ENCODE measurements at places on chromosomes 6 and 20. TPM values are rescaled to one million over a fixed set of nuclear protein-coding genes. Genes with fewer than 3 reads are reported as not detected.

DNA sequence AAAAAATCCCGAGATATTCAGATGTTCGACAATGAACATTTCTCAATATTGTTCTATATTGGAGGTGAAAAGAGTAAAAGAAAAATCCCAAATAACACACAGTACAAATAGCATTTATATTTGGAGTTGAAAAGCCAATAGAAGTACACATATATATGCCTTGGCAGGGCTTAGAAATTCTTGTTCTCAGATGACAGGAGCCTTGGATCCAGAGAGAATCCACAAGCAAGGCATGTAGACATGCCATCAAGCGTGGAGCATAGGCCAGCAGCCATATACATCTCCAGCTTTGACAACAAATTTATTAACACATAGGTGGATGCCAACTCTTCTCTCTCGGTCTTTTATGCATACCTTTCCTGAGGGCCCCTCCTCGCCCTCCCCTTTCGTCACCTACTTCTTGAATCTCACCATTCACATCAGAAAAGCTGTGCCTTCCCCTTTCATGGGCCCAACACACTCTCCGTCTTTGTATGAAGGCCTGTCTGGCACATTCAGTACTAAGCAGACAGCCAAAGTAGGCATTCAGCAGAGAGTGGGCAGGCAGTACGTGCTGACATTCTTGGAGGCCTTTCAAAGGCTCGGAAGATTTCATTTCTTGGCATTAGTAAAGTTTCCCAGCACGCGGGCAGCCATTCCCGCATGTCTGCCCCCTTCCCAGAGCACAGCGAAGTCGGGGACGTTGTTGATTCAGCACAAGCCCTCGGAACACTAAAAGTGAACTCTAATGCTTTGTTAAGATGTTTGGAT is 18.2 kb downstream of the NEDD9 start:
- no peak for DNase-seq
- no peaks in the 10 kb centered on the region for H3K27me3 ChIP-seq
- H3K27ac ChIP-seq, result no peak overlapping the region
- no peak overlapping the region for H3K4me3 ChIP-seq
- H3K4me1 ChIP-seq, result no peaks in the 10 kb centered on the region

The C6orf118 gene
- not detected for total RNA-seq

The GRM1 gene
- not detected for total RNA-seq

DNA sequence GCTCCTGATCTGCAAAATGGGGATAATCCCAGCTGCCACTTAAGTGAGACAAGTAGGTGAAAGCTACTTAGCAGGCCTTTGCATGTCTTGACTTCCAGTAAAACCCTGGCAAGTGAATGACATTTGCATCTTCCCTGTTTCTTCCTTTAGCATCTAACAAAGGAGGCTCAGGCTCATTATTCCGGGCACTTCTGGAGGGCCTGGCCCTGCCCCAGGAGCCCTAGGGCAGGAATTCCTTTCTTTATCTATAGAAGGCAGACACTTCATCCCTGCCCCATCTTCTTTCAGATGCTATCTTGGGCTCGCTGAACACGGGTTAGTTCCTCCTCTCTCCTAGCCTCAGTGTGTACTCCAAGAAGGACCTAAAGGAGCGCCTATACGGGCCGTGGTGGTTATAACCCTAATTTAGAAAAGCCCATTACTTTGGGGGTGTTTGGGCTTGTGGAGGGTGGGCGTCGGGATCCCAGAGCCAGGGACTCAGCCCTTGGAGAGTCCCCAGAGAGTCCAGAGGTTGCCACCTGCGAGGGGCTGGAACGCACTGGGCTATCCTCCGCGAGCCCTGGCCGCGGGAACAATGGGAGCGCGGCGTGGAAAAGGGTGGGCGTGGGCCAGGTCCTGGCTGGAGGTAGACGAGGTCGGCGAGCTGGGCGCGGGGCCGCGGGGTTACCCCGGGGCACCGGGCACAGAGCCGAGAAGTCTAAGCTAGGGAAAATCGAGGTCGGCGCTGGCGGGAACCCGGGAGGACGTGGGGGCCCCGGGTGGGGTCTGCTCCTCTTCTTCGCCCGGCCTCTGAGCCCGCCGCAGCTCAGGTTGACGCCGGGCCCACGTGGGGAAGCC is 62.8 kb upstream of the EPB41L1 start:
- peaks cover 42% of the 10 kb centered on the region for H3K4me1 ChIP-seq
- H3K4me3 ChIP-seq, result peak overlapping the region; percentile 87
- peak overlapping the region; percentile 28 for H3K27ac ChIP-seq

DNA sequence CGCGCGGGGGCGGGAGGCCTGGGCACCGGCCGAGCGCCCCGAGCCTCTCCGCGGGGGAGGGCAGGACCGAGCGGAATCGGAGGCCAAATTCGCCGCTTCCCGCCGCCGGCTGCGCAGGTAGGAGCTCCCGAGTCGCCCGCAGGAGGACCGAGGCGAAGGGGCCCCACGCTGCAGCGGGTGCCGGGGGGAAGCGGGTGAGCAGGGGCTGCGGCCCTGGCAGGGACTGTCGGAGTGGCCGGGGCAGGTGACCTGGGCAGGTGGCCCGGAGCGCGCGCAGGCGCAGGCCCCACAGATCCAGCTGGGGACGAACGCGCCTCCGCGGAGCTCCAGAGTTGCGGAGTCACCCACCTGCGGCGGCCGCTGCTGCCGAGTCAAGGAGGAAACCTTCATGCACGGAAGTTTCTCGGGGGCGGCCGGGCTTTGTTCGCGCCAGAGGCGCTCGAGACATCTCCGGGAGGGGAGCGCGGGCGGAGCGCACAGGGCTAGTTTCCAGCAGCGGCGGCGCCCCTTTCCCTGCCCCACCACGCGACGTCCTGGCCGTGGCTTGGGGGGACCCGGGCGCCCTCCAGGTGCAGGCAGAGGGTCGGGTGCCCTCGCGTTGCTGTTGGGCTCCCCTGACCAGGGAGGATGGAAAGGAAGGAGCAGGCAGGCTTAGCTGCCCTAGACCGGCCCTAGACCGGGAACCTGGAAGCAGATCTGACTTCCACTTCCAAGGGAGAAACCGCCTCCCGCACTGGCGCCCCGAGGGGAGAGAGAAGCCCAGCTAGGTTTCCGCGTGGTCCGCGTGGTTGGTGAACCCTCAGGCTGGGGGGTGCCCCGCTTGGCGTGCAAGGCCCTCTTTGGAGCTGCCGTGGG is 590 bp downstream of the SLCO4A1 start:
- H3K36me3 ChIP-seq, result no peaks in the 10 kb centered on the region
- H3K27me3 ChIP-seq, result no peaks in the 10 kb centered on the region
- peak overlapping the region; percentile 80 for H3K4me3 ChIP-seq
- H3K27ac ChIP-seq, result peak overlapping the region; percentile 90

GRCh38 chr6:43667245-43668150 is 20.1 kb downstream of the MRPS18A start:
- H3K4me1 ChIP-seq, result peaks cover 49% of the 10 kb centered on the region
- no peak overlapping the region for H3K4me3 ChIP-seq
- DNase-seq, result peak; percentile 43
- peaks cover 14% of the 10 kb centered on the region for H3K36me3 ChIP-seq

GRCh38 chr20:54043076-54043967 is 27.1 kb downstream of the BCAS1 start:
- no peaks in the 10 kb centered on the region for H3K27me3 ChIP-seq
- no peaks in the 10 kb centered on the region for H3K36me3 ChIP-seq
- DNase-seq, result no peak
- H3K4me1 ChIP-seq, result no peaks in the 10 kb centered on the region
- H3K27ac ChIP-seq, result no peak overlapping the region

- H3K4me3 ChIP-seq, result no peak overlapping the region
- peaks cover 2% of the 10 kb centered on the region for H3K4me1 ChIP-seq
- no peaks in the 10 kb centered on the region for H3K36me3 ChIP-seq
- no peak for DNase-seq
- H3K27ac ChIP-seq, result no peak overlapping the region
- no peaks in the 10 kb centered on the region for H3K27me3 ChIP-seq
These were observed 196.1 kb upstream of the RUNX2 start for GRCh38 chr6:45132059-45132458.

The MEP1A gene
- total RNA-seq, result not detected

The CST2 gene
- not detected for total RNA-seq

The SRSF12 gene
- not detected for total RNA-seq

The RNF182 gene
- total RNA-seq, result 6.5 TPM

DNA sequence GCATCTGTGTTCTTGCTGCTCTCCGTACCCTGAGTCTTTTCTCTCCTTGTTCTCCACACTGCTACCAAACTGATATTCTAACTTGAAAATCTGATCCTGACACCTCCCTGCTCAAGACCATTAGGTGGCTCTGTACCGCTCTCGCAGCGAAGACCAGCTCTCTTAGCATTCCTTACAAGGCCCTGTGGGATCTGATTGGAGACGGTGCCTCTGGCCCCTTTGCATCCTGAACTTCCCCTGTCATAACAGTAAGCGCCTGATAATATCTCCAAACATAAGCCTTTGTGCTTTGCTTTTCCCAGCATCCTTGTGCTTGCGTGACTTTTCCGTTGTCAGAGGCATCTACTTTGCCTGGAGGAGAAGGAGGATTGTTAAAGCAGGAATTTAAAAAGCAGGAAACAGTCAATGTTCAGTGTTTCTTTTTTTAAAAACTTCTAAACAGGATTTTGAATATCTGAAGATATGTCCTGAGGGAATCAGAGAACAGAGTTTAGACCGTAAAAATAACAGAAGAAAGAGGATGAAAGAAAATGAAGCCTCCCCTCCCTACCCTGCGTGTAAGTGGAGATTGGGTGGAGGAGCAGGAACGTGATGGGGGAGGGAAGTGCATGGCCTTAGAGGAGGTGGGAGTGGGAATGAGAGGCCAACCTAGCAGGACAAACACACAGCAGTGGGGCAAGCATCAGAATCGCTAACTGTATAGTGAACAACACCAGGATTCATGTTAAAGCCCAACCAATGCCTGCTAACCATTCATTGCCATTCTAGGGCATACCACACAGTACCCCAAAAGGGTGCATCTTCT is 89.2 kb upstream of the STMND1 start:
- H3K27me3 ChIP-seq, result no peaks in the 10 kb centered on the region
- no peaks in the 10 kb centered on the region for H3K36me3 ChIP-seq
- no peak for DNase-seq
- no peak overlapping the region for H3K27ac ChIP-seq
- H3K4me3 ChIP-seq, result no peak overlapping the region

The LZTS3 gene
- 5.2 TPM for total RNA-seq

- no peaks in the 10 kb centered on the region for H3K36me3 ChIP-seq
- H3K4me1 ChIP-seq, result no peaks in the 10 kb centered on the region
- H3K27me3 ChIP-seq, result no peaks in the 10 kb centered on the region
- H3K27ac ChIP-seq, result no peak overlapping the region
- no peak overlapping the region for H3K4me3 ChIP-seq
These were observed 586.0 kb upstream of the CHD6 start for GRCh38 chr20:42204109-42204660.

The MOG gene
- not detected for total RNA-seq

The ERVFRD-1 gene
- not detected for total RNA-seq
